ENCODE measurements at places on chromosomes 2 and 18.

DNA sequence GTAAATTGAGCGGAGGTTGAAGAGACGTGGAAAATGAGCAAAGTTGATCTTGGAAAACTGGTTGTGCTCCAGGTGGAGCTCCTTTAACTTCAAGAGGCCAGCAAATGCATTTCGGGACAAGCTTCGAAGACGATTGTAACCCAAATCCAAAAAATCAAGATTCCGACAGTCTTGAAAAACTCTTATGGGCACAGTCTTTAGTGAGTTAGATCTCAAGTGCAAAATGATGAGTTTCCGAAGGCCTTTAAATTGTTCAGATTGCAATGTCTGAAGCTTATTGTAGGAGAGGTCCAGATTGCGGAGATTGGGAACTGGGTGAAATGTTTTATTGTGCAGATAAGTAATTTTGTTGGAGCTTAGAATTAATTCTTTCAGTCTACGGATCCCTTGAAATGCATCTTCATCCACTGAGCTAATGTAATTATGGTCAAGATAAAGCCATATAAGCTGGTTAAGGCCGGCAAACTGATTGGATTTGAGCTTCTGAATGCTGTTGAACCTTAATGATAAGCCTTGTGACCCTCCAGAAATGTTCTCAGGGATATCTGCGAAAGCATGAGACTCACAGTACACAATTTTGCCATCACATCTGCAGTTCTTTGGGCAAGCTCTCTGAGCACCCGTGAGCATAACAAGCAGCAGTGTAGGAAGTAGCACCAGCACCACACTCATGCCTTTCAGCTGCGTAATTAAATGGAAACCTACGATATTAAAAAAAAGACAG, 2.9 kb downstream of the LRRTM4 start:
- DNase-seq = no peak

- DNase-seq = no peak
Observed at GRCh38 chr2:178419123-178419522, 31.9 kb downstream of the PRKRA start.

DNA sequence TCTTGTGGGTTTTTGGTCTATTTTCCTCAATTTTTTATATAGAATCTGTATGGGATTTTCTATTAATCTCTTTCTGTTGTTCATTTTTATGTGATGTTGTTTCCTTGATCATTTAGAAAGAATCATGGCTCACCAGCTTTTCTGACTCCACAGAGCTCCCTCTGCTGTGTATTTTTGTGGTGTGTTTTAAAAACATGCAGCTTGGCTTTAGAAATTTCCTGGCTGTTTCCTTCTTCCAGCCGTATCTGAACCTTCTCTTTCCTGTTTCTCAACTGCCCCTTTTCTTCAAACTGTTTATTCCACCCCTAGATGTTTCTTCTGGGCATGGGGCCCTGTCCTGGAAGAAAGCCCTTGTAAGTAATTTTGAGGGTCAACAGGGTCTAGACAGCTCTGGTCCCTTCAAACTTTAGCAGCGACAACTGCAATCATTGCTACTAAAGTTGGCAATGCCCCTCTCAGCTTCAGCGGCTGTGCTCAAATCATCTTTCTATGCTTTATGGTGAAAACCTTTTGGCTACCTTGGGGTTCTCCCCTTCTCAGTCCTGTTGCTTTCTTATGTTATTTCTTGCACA, 17.6 kb upstream of the COPS8 start:
- DNase-seq = no peak

DNA sequence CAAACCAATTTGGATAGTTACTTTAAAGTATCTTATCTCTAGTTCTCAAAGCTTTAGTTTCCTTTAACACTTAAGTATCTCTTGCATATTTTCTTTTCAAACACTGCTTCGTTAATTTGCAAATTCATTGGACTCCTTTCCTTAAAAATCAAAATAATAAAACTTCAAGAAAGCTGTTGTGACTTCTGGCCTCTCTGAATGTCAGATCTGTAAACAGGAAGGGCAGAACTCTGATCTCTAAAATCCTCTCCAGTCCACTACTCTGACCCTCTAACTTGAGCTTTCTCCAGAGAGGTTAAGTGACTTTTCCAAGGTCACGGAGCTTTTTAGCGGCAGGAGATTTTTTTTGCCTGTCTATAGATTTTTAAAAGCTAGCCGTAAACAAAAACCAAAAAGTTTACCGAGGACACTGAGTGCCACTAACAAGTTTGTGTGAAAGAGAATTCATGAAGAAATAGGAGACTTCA, 155.5 kb downstream of the TGIF1 start:
- no peak for DNase-seq

- DNase-seq = no peak
Observed at GRCh38 chr2:111252436-111252835, 131.7 kb downstream of the BCL2L11 start.

DNA sequence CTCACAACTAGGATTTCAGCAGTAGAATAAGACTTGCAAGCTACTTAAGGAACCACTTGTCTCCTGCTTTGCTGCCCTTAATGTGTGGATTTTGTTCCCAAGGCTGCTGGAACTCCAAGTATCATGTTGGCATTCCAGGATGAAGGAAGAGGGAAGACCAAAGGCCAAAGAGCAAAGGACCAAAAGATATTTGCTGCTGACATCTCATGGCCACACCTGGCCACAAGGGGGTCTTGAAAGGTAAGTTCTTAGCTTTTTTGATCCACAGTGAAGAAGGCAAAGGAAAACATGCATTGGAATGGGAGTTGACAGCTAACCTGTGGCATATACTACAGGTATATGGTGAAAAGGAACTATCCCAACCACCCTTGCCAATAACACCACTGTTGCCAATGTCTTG, 3.9 kb upstream of the MATN3 start:
- DNase-seq = no peak

- no peak for DNase-seq
Observed at GRCh38 chr18:57544936-57545660, 41.4 kb downstream of the FECH start.

GRCh38 chr2:113376913-113377445, 60.5 kb upstream of the ZNG1B start:
- DNase-seq = no peak

- DNase-seq = peak; percentile 64
Observed at GRCh38 chr2:170816504-170817092, at the start of gene GAD1. TSS of gene GAD1 (plus strand) at chr2:170816887. CDS start at chr2:170818592, 1,705 bp downstream.

DNA sequence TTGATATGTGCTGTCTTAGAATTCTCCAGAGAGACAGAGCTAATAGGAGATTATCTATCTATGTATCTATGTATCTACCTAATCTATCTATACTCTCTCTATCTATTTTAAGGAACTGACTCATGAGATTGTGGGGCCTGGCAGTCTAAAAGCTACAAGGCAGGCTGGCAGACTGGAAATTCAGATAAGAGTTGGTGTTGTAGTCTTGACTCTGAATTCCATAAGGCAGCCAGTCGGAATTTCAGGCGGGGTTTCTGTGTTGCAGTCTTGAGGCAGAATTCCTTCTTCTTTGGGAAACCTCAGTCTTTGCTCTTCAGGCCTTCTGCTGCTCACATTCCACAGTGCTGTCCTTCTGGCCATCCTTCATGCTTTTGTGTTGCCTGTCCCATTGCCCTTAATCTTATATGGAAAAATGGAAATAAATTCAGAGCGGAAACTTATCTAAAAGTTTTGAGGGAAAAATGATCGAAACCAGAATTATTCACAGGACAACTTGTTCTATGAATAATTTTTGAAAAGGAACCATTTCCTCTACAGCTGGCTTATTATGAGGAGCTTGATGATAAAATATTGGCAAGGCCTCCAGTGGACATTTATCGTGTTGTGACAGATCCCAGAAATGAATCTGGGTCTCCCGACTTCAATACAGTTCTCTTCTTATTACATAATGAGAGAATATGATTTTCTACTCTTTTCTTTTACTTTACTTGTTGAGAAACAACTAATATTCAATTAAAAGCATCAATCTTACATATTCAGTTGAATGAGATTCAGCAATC, 10.8 kb downstream of the IL1RL1 start:
- no peak for DNase-seq

DNA sequence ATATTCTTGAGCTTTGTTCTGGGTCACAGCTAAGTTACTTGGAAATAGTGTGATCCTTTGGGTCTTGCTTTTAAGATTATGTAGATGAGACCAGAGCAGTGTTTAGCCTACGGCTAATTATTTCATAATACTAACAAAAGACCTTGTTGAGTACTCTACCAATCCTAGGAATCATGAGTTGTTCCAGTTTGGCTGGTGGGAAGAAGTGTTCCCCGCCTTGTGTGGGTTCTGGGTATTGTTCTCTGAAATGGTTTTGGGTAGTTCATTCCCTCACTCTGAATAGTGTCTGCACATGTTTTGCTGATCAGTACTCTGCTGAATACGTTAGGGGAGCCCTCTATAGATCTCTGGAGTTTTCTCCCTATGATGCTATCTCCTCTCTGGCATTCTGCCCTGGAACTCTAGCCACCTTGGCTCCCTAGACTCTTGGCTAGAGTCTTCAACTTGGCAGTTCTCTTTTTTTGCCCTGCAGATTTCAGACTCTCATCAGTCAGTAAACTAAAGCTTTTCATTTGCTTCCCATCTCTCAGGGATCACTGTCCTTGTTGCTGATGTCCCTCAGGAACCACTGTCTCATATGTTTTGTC, 48.4 kb downstream of the NEMP2 start:
- no peak for DNase-seq

DNA sequence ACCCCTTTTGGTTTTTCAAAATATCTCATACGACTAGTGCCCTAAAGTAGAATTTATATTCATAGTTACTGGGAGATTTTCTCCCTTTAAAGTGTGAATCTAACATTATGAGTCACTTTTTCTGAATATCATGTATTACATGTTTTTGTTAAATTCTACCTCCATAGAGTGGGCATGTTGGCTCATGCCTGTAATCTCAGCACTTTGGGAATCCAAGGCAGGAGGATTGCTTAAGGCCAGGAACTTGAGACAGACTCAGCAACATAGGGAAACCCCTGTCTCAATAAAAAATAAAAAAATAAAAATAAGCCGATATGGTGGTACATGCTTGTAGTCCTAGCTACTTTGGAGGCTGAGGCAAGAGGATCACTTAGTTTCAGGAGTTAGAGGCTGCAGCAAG, 45.3 kb upstream of the UNC80 start:
- no peak for DNase-seq

DNA sequence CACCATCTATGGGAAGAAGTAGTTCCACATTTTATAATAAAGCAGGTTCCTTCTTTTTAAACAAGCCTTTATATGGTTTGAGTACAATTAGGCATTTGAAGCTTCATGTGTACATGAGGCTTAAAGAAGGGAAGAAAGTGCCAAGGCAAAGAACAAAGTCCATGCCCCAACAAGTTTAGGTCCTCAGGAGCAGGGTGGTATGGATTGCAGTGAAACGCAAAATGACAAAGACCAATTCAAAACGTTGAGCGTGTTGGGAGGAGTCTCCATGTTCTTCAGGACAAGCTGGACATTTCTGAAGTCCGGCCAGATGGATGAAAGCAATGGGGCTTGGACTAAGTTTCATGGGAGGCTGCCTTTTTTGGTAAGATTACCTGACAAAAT, 78.8 kb upstream of the FZD5 start:
- DNase-seq = no peak

DNA sequence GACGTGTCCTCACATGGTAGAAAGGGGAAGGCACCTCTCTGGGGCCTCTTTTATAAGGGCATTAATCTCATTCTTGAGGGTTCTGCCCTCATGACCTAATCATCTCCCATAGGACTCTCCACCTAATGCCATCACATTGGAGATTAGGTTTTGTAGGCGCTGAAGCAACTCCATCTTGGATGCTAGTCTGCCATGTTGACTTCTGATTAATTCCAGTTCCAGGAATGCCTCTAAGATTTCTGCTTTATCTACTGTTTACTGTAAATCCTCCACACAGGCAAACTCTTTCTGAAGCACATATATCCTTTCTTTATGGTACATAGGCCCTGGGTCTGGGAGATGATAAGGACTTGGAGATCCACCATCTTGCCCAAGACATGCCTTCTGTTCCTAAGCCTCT, 49.3 kb upstream of the YWHAQ start:
- no peak for DNase-seq

DNA sequence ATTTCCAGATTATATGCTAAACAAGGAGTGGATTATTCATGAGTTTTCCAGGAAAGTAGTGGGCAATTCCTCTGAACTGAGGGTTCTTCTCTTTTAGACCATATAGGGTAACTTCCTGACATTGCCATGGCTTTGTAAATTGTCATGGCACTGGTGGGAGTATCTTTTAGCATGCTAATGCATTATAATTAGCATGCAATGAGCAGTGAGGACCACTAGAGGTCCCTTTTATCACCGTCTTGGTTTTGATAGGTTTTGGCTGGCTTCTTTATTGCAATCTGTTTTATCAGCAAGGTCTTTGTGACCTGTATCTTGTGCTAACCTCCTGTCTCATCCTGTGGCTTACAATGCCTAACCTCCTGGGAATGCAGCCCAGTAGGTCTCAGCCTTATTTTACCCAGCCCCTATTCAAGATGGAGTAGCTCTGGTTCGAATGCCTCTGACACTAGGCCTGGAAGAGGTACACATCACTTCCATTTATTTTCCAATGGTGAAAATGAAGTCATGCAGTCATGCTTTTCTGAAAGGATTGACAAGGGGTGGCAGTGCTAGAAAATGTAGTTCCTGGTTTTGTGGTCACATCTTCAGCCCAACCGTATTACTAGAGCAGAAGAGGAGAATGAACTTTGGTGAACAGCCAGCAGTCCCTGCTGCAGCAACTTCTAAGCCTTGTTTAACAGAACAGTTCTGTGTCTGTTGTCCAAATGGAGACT, 26.6 kb upstream of the ITGA4 start:
- DNase-seq = no peak

DNA sequence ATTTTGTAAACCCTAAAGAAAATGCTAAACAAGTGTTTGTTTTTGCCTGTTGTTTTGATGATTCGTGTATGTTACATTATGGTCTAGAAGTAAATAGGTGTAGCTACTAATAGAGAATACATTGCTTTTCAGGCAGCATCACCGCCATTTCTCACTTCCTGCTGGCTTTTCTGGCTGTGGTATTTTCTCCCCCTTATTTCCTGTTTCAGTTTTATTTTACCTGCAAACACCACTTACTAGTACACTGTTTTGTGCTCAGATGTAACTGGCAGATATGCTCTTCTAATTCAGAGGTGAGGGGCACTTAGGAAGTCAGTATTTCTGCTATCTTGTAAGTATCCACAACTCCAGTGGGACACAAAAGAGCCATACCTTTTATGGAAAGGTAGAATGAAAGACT, 38.1 kb upstream of the SLC3A1 start:
- DNase-seq = peak; percentile 9

DNA sequence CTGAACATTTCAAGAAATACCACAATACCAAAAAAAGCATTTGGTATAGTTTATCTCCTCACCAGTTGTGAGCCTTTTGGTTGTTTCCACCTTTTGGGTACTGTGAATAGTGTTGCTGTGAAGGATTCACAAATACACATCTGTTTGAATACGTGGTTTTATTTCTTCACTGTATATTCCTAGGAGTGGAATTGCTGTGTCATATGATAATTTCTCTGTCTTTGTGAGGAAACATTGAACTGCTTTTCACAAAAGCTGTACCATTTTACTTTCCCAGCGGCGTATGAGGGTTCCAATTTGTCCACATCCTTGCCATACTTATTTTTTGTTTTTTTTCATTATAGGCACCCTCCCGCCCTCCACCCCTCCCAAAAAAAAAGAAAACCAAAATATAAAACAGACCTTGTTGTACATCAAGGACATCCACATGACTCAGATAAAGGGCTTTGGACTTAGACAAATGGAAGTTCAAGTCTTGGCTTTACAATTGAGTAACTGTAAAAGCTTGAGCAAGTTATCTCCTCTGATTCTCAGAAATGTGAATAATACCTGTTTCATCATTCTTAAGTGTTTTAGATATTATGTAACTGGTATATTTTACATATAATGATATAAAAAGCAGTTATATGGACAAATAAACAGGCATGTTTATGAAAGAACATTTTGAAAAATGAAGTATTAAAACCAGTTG, 19.0 kb downstream of the UBE2E3 start:
- DNase-seq = no peak

- DNase-seq = no peak
Observed at GRCh38 chr2:183543731-183544130, 419.5 kb downstream of the NUP35 start.
